Activated T-cell treated with anti-CD3 and anti-CD28 coated beads, Interleukin-2, amount 50 U/mL, for 48 hours (primary cell): ENCODE measurements at places on chromosomes 7 and 10.
A peak's percentile ranks its signal among the peaks of the same experiment; 100 is the strongest.

GRCh38 chr10:123389520-123389919 is 235.3 kb downstream of the BUB3 start:
- DNase-seq, result no peak

GRCh38 chr7:68524126-68524525 is 1074.1 kb upstream of the AUTS2 start:
- no peak for DNase-seq

DNA sequence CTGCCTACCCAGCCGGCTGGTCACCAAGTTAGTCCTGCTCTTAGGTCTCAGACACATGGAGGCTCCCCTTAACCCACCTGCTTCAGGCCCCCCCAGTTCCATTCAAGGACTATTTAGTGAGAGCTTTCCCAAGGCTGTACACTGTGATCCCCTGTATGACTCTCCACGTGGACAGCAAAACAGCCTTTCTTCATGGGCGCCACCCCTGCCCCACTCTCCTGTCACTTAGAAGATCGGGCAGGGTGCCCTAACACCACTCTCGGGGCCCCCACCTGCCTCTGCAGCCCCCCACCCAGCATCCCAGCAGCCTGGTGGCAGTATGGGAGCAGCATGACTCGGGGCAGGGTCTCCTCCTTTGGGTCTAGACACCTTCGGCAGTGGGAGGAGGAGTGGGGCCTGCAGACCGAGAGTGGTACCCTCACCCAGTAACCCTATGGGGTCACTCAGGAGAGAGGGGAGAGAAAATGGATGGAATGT is 116.6 kb downstream of the PTPN20 start:
- peak; percentile 7 for DNase-seq

- DNase-seq, result no peak
Measured at GRCh38 chr7:153808117-153808516, 244.1 kb upstream of the DPP6 start.

DNA sequence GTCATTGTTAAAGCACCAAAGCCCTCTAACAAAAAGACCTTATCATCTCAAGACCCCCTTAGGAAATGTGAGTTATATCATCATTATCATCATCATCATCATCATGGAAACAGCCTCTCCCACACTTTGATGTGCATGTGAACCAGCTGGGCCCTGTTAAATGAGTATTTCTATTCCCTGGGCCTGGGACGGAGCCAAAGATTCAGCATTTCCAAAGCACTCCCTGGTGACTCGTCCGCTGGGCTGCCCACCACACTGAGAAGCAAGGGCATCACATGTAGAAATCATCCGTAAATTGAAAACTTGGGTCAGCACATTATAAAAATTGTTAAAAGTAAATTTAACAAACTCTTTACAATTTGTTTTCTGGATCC is 88.6 kb downstream of the PTPRN2 start:
- no peak for DNase-seq
